ENCODE measurements at places on chromosomes 2 and 18.
A peak's percentile ranks its signal among the peaks of the same experiment; 100 is the strongest.

GRCh38 chr2:237581751-237582746 is 8.5 kb downstream of the RAB17 start:
- DNase-seq = peak; percentile 30

- DNase-seq = no peak
These were observed 16.7 kb downstream of the CPSF3 start for GRCh38 chr2:9440058-9440727.

- DNase-seq = no peak
These were observed 1.9 kb downstream of the OTX1 start for GRCh38 chr2:63052411-63053080.

DNA sequence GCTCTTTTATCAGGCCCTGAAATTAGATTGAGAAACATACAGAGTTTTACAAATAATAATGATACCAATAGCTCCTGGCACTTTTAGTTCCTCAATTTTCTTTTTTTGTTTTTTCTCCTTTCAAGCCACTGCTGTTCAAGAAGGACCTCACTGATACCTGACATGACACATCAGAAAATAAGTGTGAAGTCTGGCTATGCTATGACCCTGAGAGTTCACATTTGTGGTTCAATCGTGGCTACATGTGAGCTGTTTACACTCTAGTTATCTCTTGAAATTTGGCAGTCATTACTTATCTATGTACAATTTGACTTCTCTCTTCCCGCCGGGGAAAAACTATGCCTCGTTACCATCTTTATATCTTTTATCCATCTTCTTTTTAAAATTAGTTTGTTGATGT is 686.5 kb downstream of the EPHA4 start:
- DNase-seq = no peak

GRCh38 chr2:127045792-127046501 is 61.0 kb downstream of the BIN1 start:
- DNase-seq = no peak

GRCh38 chr18:58552057-58552461 is 76.8 kb downstream of the ALPK2 start:
- no peak for DNase-seq

- DNase-seq = no peak
These were observed 9.7 kb downstream of the TNS1 start for GRCh38 chr2:217993138-217993537.

- DNase-seq = no peak
These were observed 11.0 kb downstream of the ERFE start for GRCh38 chr2:238169708-238170251.

DNA sequence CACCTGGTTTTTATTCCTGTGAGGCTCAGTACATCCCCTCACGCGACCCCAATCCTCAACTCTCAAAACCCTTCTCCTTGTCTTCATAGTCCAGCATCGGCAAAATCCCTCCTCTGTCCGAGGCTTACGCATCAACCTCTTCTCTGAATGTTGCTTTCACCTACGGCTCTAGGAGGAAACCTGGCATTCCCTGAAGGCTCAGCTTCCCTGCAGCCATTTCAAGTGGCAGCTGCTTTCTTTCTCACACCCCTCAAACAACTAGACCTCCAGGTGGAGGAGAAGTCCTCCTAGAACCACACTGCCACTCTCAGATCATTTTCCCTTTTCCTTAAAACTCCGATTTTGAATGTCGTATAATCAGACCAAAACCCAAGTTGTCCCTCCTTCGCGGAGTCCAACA is 114.2 kb downstream of the DTNB start:
- DNase-seq = no peak

DNA sequence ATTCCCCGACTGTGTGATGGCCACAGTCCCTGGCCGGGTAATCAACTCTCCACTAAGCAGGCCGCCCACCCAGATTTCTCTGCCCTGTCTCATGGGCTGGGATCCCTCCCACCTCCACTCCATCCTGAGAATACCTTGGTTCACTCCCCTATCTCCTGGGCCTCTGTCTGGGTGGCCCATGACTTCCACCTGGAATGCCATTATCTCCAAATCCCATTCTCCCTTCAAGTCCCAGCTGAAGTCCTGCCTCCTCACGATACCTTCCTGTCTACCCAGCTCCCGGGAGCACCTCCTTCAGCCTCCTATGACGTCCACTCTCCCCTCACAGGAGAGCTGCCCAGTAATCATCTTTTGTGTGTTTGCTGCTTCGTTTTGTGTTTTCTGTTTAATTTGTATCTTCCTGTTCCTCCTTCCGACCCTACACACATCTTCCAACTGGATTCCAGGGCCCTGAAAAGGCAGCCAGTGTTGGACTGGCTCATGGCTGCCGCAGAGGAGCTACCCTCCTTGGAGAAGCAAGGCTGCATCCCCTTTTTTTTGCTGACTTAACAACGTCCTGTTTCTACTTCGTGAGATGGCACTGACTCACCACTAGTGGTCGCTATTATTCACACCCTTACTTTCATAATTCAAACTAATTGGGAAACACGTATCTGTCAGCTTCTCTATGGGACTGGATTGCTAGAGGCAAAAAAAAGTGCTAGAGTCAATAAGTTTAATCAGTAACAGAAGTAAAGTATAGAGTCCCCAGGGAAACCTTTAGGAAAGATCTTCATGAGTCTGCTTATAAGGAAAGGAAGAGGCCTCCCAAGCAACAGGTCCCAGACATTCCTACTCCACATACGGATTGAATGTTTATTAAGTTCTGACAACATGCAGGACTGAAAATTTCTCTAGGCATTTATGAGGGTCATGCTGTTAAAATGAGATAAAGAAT is 171.9 kb upstream of the GATA6 start:
- DNase-seq = no peak

DNA sequence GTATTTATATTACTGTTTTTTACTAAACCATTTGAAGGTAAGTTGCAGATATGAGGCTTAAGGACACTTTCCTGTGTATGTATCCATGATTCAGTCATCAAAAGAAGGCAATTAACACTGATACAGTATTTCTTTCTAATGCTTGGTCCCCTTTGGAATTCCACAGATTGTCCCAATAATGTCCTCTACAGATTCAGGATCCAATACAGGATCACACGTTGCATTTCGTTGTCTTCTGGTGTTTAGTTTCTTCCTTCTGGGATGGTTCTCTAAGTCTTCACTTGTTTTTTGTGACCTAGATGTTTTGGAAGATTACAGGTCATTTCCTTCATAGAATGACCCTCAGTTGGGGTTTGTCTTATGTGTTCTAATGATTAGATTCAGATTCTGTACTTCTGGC is 40.0 kb downstream of the NPAS2 start:
- no peak for DNase-seq

DNA sequence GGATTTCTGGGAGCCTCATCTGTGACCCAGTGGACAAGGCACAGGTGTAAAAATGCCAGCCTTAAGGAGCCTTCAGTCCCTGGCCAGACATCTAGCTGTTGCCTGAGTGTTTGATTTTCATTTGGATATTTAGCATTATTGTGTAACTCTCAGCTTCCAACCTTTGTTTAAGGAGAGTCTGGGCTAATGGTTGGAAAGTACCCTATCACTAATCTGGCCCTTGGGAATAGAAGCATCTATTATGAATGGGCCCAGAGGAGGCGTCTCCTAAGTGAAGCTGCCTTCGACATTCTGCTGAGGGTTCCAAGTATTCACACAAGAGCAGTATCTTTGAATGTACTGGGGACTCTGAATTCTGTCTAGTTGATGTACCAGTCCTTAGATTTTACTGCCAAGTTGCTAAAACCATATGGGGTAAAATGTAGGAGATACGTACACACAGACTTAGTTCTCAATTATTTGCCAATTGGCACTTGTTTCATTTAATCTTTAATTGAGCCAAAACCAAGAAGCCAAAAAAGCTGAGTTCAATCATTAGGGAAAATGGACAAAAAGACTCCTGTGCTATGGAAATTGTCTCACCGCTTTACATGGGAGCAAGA is 7.2 kb upstream of the ANKRD29 start:
- DNase-seq = no peak

GRCh38 chr2:206457188-206457634 is 13.9 kb downstream of the ADAM23 start:
- no peak for DNase-seq

GRCh38 chr18:61939046-61939674 is 46.4 kb upstream of the RNF152 start:
- DNase-seq = no peak

GRCh38 chr2:233424154-233424951 is 70.1 kb downstream of the DGKD start:
- DNase-seq = no peak

DNA sequence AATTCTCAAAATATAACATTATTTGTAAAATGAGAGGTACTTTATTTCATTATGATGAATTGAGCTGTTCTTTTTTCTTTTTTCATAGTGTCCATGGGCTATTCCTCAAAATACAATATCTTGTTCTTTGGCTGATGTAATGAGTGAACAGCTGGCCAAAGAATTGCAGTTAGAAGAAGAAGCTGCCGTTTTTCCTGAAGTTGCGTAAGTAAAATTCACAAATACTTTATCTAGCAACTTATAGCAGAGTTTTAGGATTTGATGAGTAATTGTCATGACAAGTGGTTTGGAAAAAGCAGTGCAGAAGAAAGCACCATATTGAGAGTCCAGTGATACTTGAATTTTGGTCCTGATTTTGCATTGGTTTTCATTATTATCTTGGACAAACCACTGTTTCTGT is 9.8 kb downstream of the RIOK3 start:
- no peak for DNase-seq

DNA sequence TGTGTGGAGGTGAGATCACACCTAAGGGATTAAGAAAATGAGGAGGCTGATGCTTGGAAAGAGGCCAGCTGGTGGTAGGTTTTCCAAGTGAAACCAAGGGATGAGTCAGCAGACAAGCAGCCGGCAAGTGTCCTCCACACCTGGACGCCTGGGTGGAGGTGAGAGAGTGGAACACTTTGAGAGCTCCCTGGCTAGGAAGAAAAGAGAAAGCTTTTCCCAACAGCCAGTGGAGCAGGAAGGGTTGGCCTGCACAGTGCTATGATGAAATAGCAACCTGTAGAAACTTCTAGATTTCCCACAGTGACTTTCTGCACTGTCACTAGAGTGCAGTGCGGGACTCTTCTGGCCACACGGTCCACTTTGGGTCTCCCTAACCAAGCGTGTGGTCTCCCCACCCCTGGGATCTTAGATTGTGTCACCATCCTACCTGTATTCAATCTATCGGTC is 19.6 kb upstream of the IL37 start:
- peak; percentile 10 for DNase-seq

DNA sequence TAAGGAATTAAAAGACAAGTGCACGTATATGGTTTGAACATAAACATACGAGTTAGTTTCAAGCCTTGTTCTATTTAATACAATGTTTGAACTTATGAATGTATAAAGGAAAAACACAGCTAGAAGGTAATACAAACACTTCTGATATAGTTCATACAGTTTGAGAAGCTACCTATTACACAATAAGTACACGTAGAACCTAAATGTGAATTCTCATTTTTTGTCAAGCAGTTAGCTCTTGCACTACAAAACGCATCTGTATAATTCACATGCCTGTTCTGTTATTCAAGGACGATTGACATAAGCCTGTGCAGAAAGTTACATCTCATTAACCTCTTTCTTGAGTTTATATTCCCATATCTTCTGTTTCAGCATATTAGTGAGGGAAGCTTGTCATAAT is 2.7 kb downstream of the LRP1B start:
- no peak for DNase-seq

- no peak for DNase-seq
These were observed 50.7 kb downstream of the GALNT14 start for GRCh38 chr2:31087491-31087890.

DNA sequence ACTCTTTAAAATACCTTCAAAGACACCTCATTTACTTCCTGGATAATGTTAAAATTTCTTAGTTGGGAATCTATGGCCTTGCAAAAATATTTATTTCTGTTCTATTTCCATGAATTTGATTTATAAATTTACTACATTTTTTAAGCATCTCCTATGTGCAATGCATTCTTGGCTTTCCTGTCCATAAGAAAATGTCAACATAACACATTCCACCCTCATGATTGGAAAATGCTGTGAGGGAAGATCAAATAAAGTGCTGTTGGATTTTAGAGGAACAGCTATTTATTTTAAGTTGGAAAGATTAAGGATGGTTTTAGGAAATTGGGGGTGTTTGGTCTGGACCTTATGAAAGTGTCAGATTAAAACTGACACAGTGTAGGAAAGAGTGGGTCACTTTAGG is 45.4 kb upstream of the MC4R start:
- no peak for DNase-seq

DNA sequence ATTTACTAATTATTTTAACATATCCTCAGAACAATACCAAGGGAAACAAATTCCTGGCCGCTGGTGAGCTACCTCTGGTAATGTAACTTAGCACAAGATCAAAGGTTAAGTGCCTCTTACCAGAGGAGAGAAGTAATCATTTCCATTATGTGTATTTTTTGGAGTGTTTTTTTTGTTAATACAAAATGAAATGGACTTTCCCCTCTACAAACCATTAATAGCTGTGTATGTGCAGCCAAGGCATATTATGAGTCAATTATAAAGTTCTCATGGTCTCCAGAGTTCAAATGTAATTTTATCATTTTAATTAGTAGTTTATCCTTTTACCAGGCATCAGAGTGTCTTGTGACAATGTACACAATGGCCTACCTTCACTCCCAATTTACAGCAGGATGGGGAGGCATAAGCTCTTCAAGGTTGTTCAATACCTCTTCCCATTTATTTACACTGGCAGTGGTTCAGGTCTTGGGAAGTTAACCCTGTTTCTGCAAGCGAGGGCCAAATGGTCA is 242.2 kb downstream of the TGIF1 start:
- no peak for DNase-seq

- no peak for DNase-seq
These were observed 44.8 kb downstream of the CHMP3 start for GRCh38 chr2:86518481-86518880.

DNA sequence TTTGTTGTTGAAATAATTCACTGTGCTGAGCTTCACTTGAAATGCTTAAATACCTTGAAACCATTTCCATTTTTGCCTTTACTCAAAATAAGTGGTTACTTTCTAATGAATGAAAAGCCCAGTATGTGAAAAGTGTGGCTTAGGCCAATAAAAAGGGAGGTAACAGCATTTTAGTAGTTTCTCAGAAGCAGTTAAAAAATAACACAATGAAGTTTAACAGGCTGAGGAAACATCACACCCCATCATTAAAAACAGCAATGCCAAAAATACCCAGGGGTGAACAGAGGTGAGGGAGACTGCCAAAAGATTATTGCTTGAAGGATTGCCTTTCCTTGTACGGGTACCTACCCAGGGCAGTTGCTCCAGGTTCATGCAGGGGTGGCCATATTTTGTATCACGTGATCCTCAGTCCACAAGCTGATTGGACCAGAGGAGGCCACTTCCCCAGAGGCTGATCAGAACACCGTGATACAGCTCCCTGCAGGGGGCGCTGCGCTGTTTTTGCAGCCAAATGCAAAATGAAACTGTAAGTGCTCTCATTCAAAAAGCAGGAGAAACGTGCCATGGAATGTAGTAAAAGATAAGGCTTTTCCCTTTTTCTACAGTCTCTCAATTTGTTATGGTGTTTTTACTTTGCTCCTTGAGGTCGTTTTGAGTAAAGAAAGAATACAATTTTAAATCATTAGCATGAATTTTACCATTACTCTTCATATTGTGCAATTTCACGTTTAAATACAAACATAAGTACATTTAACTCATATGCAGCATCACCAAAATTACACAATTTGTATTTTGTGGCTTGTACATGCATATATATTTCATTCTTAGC is 70.2 kb upstream of the SH3BP4 start:
- peak; percentile 77 for DNase-seq

GRCh38 chr18:67525328-67526099 is 9.0 kb upstream of the DSEL start:
- no peak for DNase-seq
